ENCODE measurements at places on chromosomes 7 and 10.

GRCh38 chr10:20623546-20623945 lies 273.6 kb downstream of the NEBL start:
- DNase-seq, result no peak

- DNase-seq, result no peak
Measured at GRCh38 chr7:50151001-50151400, 58.0 kb upstream of the ZPBP start.

GRCh38 chr7:5578495-5578894 lies 154.9 kb upstream of the TNRC18 start:
- no peak for DNase-seq

DNA sequence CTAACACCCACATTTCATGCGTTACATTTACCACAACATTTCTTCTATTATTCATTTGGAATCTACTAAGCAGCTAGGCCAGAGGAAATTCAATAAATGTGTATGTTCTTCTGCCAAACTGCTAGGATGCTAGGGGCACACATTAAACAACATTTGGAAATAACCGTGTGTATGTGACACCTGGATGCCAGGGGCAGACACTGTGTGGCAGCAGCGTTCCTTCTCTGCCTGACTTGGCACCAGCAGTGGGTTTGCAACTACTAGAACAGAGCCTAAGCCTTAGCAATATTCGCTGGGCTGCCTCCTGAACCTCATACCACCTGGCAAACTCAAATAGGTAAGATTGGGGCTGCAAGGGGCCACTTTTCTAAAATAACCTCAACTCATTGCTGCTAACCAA lies 182.1 kb downstream of the CHCHD3 start:
- DNase-seq, result no peak

GRCh38 chr10:85623342-85623741 lies 743.3 kb downstream of the GRID1 start:
- no peak for DNase-seq

GRCh38 chr10:78664929-78665553 lies 403.7 kb upstream of the ZMIZ1 start:
- DNase-seq, result peak; percentile 14

- DNase-seq, result no peak
Measured at GRCh38 chr7:96330193-96330592, 8.3 kb upstream of the SLC25A13 start.

- DNase-seq, result no peak
Measured at GRCh38 chr7:134940729-134941128, 45.6 kb upstream of the AGBL3 start.

DNA sequence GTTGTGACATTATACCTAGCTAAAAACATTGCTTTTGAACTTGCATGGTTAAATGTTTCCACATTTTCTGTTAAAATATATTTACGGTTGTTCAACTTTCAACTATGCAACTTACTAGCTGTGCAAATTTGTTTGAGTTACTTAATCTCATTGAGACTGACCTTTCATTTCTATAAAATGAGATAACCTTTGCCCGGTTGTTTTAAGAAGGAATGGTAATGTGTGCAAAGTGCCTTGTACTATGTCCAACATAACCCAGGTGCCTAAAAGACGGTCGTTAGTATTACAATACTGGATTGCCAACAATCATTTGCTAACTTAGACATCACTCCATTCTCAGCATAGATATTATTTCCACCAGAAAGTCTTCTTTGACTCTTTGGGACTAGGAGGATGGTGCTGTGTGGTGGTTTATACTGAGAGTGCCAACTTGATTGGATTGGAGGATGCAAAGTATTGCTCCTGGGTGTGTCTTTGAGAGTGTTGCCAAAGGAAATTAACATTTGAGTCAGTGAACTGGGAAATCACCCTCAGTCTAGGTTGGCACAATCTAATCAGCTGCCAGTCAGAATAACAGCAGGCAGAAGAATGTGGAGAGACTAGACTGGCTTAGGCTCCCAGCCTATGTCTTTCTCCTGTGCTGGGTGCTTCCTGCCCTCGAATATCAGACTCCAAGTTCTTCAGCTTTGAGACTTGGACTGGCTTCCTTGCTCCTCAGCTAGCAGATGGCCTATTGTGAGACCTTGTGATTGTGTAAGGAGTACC lies 85.2 kb upstream of the PDSS1 start:
- DNase-seq, result no peak

DNA sequence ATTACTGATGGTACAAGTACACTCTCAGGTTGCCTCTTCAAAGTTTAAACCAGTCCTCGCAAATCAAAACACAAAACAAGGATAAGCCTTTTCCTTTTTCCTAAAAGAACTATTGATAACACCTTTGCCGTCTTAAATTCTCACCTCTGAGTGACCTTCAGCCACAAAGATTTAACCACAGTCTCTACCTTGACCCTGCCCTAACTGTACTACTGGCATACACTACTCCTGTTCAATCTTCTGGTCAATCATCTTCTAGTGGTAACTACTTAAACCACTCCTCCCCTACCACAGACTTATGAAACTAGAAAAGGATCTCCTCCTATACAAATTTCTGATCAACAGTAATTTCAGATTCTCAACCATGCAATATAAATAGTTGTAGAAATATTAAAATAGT lies 15.1 kb downstream of the UPF2 start:
- DNase-seq, result no peak
